ENCODE measurements at places on chromosomes 2 and 18. TPM values are rescaled to one million over a fixed set of nuclear protein-coding genes. Genes with fewer than 3 reads are reported as not detected.

- DNase-seq = no peak
These were observed 132.7 kb downstream of the CTIF start for GRCh38 chr18:48671561-48671945.

DNA sequence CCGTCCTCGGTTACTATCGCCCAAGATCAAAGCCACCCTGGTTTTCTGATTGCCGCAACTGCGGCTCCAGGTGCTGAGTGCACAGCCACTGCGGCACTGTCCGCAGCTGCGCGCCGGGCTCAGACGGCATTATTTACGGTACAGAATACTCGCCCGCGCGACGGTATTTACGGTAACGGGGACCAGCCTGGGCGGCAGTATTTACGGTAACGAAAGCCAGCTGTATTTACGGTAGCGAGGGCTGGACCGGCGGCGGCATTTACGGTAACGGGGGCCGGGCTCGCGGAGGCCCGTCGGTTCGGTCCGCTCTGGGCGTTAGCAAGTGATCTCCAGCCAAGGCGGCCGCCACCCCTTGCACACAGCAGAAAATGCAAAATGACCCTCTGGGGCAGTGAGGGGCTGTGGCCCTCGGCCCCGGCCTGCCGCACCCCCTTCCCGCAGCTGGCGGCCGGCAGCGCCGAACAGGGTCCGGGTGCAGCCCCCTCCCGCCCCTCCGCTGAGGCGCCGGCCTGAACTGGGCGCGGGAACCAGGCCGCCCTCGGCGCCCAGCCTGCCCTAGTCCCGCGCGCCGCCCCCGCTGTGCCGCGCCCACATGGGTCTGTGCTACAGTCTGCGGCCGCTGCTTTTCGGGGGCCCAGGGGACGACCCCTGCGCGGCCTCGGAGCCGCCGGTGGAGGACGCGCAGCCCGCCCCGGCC, at the start of gene GNAL:
Gene GNAL (plus strand): TSS at position 293 of the 697 bp plus-strand sequence. CDS start 300 bp downstream, at position 593.
- peak; percentile 90 for DNase-seq

DNA sequence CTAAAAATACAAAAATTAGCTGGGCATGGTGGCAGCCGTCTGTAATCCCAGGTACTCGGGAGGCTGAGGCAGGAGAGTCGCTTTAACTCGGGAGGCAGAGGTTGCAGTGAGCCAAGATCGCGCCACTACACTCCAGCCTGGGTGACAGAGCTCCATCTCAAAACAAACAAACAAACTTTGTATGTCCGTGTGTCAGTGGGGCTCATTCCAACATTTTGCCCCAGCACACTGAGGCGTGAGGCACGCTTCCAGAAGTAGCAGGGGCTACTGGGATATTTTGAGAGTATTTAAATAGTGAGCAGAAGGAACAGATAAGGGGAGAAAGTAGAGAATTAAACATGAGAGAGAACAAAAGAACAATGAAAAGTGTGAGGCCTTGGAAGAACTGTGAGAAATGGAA, 83.3 kb upstream of the TANK start:
- peak; percentile 57 for DNase-seq

- no peak for DNase-seq
These were observed 126.2 kb downstream of the TPO start for GRCh38 chr2:1539441-1539840.

- DNase-seq = no peak
These were observed 11.6 kb downstream of the TGFBRAP1 start for GRCh38 chr2:105317937-105318336.

- DNase-seq = no peak
These were observed 539.6 kb downstream of the SATB2 start for GRCh38 chr2:198917926-198918720.

- DNase-seq = no peak
These were observed 260.5 kb upstream of the RASGRP3 start for GRCh38 chr2:33215983-33216382.

CNTNAP5 gene
- total RNA-seq = not detected

- DNase-seq = peak; percentile 83
These were observed 807 bp downstream of the GAREM1 start for GRCh38 chr18:32469691-32470459.

DNA sequence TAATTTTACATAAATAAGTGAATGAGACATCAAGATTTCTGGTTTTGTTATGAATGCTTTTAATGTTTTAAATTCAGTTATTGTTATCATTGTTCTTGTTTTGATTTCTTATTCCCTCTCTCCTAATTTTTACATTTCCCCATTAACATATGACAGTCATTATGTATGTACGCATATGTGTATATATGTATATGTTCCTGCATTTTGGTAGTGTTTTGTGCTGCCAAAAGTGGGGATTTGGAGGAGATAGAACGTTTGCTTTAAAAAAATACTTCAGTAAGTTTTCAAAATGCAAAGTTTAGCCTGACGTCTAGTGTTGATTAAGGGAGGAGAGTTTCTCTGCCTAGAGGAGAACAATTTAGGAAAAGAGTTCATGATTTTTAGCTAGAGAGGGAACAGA, 385.2 kb downstream of the EPHA4 start:
- DNase-seq = no peak

STPG4 gene
- not detected for total RNA-seq

DNA sequence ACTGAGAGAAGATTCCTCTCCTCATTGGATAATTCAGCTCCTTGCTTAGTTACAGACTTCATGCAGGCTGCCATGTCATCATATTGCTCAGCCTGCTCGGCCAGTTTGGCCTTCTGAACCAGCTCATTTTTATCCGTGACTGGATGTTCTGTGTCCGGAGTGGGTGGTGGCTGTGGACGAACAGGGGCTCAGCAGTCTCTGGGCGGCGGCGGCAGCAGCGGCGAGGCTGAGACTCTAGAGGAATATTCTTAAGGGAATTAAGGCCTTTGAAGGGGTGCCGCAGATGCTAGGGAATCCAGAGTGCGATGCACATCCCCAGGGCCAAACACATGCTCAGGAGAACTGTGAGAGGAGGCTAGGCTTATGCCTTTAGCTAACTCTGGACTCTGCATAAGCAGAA, 97.9 kb upstream of the GYPC start:
- DNase-seq = no peak

MARCO gene
- total RNA-seq = 42.5 TPM

TTR gene
- 0.79 TPM for total RNA-seq

GRCh38 chr2:181646415-181646987, 10.4 kb downstream of the CERKL start:
- DNase-seq = no peak

DNA sequence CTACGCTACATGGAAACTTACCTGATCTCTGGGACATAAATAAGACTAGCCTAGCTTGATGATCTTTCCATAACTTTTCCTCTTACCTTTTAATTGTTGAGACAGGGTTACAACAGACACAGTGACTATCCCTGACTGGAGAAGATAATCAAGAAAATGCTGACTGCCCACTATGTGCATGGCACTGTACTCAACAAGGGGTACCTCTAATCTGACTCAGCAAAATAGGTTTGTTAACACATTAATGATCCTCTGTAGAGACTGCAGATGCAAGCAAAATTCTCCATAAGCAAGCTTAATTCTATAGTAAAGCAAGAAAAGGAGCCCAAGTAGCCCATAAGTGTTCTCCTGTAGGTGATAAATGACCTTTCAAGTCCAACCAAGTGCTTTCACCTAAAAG, 25.5 kb downstream of the ACVR1C start:
- no peak for DNase-seq

DNA sequence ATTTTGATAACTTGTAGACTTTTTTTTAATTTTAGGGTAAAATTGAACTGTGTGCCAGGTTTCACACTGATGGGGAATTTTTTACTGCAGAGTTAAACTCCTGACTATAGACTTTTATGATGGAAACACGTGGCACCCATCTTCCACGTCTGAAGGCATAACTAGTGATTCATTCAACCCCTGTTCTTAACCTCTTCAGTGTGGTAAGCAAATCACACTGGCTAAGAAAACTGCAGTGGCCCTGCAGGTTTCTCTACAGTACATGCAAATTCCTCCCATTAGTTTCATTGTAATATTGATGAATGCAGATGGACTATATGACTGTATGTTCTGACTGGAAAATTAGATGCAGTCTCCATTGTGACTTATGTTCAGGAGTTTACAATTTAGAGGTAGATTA, 47.2 kb downstream of the SMAD4 start:
- no peak for DNase-seq

DNA sequence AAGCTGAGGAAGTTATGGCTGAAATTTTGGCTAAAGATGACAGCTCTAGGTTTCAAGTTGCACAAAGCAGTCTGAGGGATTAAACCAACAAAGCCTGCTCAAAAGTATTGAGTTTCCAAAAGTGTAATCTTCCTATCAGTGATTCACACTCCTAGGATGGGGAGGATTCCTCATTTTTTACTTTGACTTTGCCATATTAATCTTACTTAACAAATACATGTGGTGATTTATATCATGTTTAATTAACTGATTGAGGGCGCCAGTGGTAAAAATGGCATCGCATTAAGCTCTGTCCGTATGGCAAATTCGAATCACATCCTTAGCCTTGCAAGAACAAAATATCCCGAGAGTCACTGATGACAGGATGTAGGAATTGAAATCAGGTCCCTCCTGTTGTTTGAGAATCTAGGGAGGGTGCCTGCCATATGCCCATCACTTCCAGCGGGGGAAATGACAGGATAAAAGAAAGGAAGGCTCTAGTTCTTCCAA, 78.1 kb upstream of the ETAA1 start:
- DNase-seq = no peak

- no peak for DNase-seq
These were observed 101.4 kb upstream of the RASGRP3 start for GRCh38 chr2:33375054-33375453.

DNA sequence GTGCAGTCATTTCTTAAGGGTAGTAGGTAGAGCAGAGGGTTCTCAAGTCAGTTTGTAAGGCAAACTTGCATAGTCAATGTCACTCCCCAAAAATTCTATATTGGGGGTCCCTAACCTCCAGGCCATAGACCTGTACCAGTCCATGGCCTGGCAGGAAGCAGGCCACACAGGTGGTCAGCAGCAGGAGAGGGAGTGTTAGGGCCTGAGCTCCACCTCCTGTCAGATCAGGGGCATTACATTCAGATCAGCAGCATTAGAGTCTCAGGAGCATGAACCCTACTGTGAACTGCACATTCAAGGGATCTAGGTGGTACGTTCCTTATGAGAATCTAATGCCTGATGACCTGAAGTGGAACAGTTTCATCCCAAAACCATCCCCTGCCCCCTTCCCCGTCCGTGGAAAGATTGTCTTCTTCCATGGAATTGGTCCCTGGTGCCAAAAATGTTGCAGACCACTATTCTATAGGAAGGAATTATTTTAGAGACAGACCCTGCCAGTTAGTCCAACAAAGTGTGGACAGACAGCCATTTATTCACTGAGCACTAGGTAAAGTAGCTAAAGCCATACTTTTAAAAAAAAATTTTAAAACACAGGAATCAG, 6.7 kb downstream of the COA5 start:
- DNase-seq = no peak

DNA sequence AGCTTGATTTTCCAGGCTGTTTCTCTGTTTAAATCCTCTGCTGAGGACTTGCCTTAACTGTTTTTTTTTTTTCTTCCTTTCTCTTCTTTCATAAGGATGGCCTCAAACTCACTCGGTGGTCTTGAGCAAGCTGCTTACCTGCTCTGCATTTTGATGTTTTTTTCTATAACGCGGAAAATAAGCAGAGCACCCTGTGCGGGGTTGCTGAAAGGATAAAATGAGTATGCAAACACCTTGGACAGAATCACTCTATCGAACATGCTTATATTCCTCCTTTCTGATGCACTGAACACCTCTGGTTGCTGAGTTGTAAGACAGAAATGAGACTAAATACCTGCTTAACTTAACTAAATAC, 41.1 kb upstream of the DSC1 start:
- DNase-seq = no peak

DNAJC5G gene
- 3.0 TPM for total RNA-seq

NDUFS1 gene
- total RNA-seq = 299 TPM

DNA sequence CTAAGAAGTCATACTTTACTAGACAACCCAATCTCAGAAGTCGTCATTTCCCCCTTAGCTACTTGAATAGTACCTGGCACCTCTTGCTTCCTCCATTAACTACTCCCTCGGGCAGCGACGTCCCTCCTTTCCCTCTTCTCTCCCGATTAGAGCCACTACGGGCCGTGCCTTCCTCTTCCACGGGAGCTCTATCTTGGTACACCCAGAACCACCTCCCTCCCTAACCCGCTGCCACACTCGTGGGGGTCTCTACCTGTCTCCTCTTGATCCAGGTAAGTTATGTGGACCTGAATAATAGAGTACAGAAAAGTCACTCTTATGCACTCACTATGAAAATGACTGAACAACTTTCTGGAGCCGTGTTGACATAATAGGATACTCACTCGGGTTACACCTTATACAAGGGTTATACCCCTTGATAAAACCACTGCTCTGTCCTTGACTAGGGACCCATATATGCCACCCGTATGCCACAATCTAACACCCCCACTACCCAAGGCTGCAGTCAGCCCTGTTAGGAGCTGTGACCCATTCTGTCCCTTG, 595 bp upstream of the HDHD2 start:
- no peak for DNase-seq

SP140L gene
- 7.4 TPM for total RNA-seq

- DNase-seq = no peak
These were observed 3.1 kb upstream of the MFSD6 start for GRCh38 chr2:190405070-190405469.

DNA sequence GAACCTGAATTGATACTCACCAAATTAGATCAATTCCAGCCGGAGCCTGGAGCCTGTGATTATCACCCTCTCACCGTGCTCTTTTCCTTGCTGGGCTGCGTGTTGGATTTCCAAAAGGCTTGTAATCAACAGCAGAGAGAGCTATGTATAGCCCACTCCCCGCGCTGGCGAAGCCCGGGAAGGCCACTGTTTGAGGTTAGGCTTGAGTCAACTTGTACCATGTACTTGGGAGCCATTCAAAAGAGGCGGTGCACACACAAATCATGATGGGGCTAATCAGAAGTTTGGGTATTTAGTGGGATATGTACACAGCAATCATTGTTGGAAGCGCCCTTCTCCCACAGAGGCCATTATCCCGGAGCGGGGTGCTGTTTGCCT, 151.6 kb downstream of the GLI2 start:
- DNase-seq = no peak

GRCh38 chr2:74876081-74876886, 42.4 kb downstream of the HK2 start:
- DNase-seq = no peak

ANO7 gene
- 0.89 TPM for total RNA-seq

B3GNT7 gene
- 4.1 TPM for total RNA-seq

GRCh38 chr18:56240405-56240804, 398.0 kb downstream of the TXNL1 start:
- DNase-seq = no peak

DNA sequence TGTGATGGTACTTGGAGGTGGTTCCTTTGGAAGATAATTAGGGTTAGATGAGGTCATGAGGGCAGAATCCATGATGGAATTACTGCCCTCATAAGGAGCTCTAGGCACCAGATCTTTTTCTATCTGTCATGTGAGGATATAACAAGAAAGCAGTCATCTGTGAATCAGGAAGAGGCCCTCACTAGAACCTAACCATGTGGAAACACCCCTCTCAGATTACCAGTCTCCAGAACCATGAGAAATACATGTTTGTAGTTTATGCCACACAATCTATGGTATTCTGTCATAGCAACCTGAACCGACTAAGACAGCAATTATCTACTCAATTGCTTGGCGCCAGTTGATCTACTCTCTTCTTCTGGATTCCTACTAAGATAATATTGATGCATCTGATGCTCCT, 2.4 kb upstream of the SERPINB10 start:
- DNase-seq = no peak

HSBP1L1 gene
- 11.8 TPM for total RNA-seq
